ENCODE measurements at places on chromosomes 16 and 17.

DNA sequence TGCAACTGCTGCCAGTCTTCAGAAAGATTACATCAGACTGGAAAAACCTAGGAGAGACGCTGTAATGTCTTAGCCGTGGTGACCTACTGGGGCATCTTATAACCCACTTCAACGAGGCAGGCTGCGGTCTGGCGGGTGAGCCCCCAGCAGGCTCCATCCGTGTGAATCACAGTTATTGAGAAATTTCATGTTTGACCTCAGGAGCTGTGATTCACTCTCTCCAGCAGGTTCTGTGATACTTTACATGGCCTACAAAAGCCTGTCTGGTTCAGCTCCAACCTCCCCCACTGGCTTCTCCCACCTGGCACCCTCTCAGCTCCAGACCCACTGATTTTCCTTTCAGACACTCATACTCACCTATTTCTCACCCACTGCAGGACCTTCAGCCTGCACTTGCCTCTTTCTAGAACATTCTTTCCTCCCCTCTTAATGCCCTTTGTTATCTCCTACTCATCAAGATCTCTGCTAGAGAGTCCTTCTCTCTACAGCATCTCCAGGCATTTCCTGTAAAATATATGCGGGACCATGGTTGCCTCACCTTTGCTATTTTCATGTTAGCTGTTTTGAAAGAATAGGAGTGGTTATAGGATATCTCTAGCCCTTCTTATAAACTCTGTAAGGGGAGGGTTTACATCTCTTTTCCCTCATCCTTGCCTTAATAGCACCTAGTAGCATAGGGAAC is 227.9 kb downstream of the MAF start:
- peak; percentile 22 for DNase-seq

GRCh38 chr16:17448640-17449638 is 21.8 kb downstream of the XYLT1 start:
- peak; percentile 71 for DNase-seq

- no peak for DNase-seq
Observed at GRCh38 chr17:55334285-55334684, 69.5 kb downstream of the HLF start.

GRCh38 chr17:65750166-65750565 is 188.7 kb upstream of the AXIN2 start:
- no peak for DNase-seq

GRCh38 chr17:75241143-75241430 is 20.3 kb downstream of the GGA3 start:
- no peak for DNase-seq

DNA sequence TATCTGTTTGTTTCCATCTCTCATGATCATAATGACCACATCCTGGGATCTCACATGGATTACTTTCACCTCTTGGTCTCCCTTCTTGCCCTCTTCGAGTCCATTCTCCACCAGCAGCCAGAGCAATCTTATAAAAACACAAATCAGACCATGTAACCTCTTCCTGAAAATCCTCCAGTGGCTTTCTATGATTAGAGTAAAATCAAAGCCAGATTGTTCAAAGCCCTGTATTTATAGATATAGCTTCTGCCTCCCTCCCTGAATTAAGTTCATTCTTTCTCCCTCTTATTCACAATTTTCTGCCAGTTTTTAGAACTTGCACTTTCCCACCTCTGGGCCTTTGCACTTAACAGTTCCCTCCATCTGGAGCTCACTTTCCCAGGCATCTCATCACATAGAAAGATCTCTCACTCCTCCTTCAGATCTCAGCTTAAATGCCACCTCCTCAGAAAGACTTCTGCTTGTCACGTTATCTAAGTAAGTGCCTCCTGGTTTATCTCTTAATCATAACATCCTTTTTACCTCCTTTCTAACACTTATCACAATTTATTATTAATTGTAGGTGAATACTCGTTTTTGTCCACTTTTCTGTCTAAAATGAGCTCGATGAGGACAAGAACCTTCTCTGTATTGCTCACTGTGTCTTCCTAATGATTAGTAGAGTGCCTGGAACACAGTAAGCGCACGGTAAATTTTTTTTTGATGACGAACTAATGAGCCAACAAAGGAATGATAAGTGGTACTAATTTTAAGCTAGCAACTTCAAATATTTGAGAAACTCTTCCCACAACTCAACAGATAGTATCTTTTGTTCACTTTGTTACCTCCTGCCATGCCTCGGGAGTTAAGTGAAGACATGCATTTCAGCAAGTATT is 80.5 kb downstream of the CYB561 start:
- DNase-seq, result no peak

DNA sequence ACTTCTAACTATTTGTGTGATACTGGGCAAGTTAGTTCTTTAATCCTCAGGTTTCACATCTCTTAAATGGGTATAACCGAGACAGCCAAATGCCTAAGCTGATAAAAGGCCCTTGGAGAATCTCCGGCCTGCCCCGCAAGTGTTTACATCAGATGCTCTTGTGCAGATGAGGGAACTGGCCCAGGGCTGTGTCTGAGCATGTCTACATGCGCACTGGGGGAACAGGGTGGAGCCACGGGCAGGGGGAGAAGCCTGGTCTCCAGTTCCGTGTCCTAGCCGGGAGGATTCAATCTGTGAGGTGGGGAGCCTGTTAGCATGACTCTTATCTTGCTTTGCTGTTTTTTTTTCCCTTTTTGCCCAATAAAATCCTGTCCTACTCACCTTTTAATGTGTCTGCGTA is 222.9 kb downstream of the CDH8 start:
- no peak for DNase-seq

DNA sequence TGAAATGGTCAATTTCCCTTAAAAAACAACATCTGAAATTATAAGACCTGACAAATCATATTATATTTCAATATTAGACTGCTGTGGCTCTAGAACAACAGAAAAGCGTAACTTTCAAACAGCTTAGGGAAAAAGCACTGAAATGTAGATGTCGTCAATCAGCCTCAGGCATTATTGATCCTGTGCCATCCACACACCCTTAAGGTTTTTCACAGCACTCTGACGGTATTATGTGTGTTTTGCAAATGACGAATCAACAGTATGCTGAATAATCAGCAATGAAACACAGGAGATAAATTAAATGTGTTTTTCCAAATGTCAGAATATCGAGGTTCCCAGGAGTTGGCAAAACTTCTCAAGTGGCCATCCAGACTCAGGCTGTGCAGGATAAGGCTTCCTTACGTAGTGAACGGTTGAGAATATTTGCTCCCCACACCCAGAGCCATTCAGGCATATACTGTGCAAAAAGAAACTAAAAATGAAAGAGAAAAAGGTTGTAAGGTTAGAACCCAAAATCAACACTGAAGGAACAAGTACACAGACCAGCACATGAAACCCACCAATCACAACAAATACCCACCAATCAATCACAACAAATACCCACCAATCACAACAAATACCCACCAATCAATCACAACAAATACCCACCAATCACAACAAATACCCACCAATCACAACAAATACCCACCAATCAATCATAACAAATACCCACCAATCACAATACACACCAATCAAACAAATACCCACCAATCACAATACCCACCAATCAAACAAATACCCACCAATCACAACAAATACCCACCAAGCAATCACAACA is 7.7 kb upstream of the MBTPS1 start:
- DNase-seq, result no peak

GRCh38 chr17:50371526-50371925 is 1.5 kb downstream of the MRPL27 start:
- DNase-seq, result no peak

GRCh38 chr17:64580384-64581315 is 73.9 kb downstream of the CEP95 start:
- no peak for DNase-seq

- DNase-seq, result no peak
Observed at GRCh38 chr17:2703181-2703580, 8.4 kb downstream of the CLUH start.

- DNase-seq, result peak; percentile 4
Observed at GRCh38 chr16:83356266-83356665, 451.5 kb upstream of the HSBP1 start.

- no peak for DNase-seq
Observed at GRCh38 chr17:47945529-47946508, 4.4 kb downstream of the PNPO start.

- no peak for DNase-seq
Observed at GRCh38 chr17:13266606-13267005, 248.8 kb upstream of the ELAC2 start.

DNA sequence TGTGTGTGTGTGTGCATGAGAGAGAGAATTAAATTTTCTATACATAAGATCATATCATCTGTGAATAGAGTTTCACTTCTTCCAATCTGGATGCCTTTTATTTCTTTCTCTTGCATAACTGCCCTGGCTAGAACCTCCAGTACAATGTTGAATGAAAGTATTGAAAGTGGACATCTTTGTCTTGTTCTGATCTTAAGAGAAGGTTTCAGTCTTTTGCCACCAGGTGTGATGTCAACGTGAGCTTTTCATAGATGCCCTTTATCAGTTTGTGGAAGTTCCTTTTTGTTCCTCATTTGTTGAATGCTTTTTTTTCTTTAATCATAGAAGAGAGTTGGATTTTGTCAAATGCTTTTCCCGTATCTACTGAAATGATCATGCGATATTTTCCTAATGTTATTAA is 63.3 kb downstream of the RNF213 start:
- no peak for DNase-seq

DNA sequence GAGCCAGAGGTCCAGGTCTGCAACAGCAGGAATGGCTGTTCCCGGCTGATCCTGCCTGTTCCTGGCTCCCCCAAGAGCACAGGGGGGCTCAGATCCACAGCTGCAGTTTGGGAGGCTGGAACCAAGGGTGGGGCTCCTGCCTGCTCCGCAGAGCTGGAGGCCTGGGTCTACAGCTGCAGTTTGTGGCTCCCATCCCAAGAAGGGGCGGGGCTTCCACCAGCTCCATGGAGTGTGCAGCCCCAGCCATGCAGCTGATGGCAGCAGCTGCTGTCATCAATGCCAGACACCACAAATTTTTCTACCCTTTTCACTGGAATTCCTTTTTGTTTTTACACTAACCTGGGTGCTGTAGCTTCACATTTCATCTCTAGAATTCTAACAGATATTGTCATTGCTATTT is 135.4 kb upstream of the KIF2B start:
- no peak for DNase-seq

GRCh38 chr16:66147291-66147690 is 219.2 kb upstream of the CDH5 start:
- DNase-seq, result no peak

DNA sequence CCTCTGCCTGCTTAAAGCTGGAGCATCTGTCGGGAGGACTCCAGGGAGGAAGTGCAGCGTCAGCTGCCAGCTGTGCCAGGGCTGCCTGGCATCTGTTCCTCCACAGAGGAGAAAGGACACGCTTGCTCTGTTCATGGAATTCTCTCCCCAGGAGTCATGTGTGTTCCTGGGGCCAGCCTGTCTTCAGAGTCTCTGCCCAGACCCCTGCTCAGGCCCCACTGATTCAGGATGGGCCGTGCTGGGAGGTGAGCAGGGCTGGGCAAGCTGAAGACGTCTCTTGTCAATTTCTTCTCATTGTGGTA is 24.2 kb downstream of the CRISPLD2 start:
- no peak for DNase-seq

DNA sequence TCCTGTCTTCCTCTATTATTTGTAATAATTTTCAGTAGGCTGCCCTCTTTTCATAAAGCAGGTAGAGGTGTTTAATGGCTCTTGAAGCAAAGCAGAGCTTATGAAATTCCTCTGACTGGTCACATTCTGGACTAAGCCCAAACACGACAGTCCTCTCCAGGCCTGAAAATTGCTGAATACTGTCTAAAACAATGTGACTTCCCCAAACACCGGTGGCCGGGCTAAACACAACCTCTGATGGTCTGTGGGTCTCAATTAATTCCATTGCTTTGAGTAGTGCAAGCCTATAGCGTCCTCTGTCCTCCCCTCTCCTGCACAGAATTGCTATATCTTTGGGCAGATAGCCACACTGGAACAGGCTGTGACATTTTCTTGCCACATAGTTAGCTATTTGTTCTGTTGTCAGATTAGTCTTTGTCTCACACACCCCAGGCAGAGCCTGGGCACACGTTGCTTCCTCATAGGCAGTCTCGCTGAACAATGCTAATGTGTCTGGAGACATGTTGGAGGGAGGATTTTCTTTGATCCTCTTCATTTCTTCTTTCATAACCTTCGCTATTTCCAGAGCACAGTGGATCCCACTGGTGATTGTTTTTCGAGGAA is 10.8 kb upstream of the SLFN12L start:
- DNase-seq, result no peak

DNA sequence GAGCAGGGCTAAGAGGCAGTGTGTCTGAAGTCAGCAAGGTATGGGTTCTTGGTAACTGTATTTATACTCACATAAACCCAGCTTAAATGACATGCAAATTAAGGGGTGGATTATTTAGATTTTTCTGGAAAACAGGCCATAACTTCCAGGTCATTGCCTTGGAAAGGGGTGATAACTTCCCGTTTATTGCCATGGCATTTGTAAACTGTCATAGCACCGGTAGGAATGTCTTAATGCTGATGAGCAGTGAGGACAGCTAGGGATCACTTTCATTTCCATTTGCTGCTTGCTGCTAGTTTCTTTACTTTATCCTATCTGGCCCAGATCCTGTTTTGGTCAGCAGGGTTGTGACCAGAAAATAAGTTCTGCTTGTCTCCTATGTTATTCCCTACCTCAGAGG is 1336.7 kb downstream of the CDH11 start:
- no peak for DNase-seq

GRCh38 chr17:60846175-60846574 is 168.5 kb downstream of the BCAS3 start:
- no peak for DNase-seq

DNA sequence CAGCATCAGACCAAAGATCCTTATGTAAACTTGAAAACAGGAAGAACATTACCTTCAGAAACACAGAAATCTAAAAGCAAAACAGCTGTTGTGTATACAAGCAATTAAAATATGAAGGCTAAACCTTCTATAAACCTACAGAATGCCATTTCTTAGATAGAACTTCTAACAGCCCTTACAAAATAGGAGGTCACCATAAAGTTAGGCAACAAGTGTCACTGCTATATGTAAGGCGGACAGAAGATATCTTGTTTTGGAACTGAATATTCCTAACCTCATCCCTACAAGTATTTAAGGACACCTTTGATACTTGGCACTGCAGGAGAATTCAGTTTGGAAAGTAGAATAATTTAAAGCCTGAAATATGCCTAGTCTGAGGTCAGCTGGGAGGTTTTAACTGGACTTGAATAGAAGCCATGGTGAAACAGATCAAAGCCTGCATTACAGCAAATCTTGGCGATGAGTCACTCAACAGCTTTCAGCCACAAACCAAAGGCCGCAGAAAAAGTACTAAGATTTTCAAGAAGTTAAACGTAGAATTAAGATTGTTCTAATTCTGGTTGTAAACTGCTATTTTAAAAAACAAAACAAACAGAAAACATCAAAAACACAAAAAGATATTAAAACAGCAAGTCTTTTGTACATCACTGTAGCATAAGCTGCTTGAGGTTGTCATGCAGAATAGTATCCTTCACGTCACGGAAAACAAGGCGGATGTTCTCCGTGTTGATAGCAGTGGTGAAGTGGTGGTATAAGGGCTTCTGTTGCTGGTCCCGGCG is 42.7 kb downstream of the GNA13 start:
- peak; percentile 50 for DNase-seq

GRCh38 chr17:62688398-62689160 is 61.1 kb downstream of the MRC2 start:
- DNase-seq, result no peak

Measured in CD4-positive, alpha-beta T cell treated with Interleukin-17A for 1 hour (primary cell).